ENCODE measurements at places on chromosomes 2 and 18. TPM values are rescaled to one million over a fixed set of nuclear protein-coding genes. Genes with fewer than 3 reads are reported as not detected.

- DNase-seq = no peak
Measured at GRCh38 chr2:109120166-109120565, 8.8 kb upstream of the SH3RF3 start.

GRCh38 chr18:46893360-46893759, 23.9 kb downstream of the PIAS2 start:
- no peak for DNase-seq

- DNase-seq = no peak
Measured at GRCh38 chr2:207269038-207269437, 103.3 kb upstream of the KLF7 start.

DNA sequence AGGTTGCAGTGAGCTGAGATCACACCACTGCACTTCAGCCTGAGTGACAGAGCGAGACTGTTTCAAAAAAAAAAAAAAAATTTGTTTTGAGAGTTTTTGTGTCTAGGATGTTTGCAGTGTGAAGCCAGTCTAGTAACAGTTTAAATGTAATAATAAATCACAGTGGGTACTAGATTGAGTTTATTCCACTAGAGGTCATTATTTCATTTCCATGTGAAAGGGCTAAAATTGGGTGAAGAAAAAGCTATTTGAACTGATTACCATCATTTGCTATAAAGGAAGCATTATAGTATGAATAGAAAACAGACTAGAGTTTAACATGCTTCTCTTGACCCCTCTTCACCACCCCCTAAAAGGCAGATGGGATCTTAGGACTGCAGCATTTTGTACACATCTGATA, 20.3 kb downstream of the SNRPD1 start:
- no peak for DNase-seq

DNA sequence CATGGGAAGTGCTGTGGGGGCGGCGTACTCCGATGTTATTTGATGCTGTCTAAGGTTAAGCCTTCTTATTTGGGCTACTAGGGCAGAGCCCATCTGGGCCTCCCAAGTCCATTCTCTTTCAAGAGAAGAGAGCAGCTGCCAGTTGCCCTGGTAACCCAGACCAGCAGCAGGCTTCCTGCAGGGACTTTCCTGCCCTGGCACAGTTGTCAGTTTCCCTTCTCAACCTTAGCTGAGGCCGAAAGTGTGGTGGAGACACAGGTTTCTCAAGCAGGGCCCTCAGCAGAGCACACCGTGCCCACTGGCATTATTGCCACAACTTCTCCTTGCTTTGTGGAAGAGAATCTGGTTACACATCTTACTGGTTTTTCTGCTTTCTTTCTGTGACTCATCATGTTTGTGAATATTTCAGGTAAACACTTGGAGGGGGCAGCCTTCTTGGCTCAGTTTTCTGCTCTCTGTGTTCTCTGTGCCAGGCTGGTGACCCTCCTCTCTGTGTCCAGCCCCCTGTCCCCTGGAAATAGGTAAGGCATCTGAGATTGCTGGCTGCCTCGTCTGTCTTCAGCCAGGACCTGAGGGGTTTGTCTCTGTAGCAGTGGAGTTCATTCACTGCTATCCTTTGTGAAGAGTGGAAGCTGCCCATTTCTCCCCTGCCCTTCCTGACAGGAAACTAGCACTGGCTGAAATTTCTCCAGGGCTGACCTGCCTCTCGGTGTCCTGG, 111.0 kb downstream of the B3GNT2 start:
- DNase-seq = no peak

DNA sequence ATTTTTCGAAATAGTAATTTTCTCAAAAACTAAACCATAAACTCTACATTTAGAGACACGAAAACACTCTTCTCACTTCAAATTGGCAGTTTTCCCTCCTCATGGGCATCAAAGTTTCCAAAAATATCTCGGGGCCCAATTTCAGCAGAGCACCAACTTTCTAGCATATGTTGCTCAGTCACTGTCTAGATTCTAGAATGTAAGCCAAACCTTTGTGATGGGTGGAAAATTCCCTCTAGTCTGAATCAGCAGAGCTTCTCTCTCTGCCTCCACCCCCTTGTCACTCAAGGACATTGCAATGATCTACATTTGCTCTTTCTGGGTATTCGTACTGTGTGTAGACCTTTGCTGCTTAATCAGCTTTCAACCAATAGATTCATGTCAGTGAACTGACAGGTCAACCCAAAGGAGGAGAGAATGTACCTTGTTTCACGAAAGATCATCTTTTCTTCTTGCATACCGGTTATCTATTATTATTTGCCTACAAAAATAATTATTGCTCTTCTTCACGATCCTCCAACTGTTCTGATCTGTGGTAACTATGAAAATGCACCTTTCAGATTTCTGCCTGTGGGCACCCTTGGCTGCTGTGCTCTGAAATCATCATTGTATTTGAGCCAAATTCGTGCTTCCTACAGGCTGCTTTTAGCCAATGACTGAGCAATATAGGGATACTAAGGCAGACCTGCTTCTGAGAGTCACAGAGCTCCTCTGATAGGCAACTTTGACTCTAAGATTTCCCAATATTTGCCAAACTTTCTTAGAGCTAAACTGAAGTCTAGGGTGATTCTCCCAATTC, 38.7 kb upstream of the GLS start:
- DNase-seq = no peak

Gene MC4R
- not detected for total RNA-seq

Gene RAB6D
- total RNA-seq = not detected

All from omental fat pad (tissue), 4 donors.